Stimulated activated CD4-positive, alpha-beta T cell treated with anti-CD3 and anti-CD28 coated beads, Interleukin-15, amount 100 ng/mL, for 48 hours (primary cell): ENCODE measurements at places on chromosomes 13 and 19.

GRCh38 chr19:42255766-42256745 lies 1.1 kb upstream of the ERF start:
- no peak for DNase-seq

DNA sequence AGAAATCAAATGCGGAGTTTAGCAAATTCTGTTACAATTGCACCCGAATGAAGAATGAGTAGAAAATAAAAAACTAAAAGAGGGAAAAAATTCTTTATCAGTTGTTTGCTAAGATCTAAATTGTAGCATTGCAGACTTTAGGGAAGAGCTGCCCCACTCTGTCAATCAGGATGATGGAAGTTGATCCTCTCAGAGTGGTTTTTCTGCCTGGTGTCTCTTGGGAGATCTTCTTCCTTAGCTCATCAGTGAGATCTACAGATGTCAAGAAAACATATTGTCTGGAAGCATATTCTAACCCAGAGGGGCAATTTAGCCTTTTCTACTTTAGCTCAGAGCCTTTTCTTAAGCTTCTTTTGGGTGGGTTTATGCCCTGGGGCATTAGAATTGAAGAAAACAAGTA lies 223.2 kb upstream of the PCDH17 start:
- no peak for DNase-seq

- no peak for DNase-seq
Measured at GRCh38 chr13:97445522-97446187, 11.7 kb downstream of the RAP2A start.

GRCh38 chr19:1017115-1017905 lies 3.6 kb downstream of the TMEM259 start:
- DNase-seq = no peak

- DNase-seq = no peak
Measured at GRCh38 chr19:13299838-13300237, 149.6 kb downstream of the IER2 start.

GRCh38 chr13:113489171-113489548 lies 1.4 kb downstream of the DCUN1D2 start:
- no peak for DNase-seq

DNA sequence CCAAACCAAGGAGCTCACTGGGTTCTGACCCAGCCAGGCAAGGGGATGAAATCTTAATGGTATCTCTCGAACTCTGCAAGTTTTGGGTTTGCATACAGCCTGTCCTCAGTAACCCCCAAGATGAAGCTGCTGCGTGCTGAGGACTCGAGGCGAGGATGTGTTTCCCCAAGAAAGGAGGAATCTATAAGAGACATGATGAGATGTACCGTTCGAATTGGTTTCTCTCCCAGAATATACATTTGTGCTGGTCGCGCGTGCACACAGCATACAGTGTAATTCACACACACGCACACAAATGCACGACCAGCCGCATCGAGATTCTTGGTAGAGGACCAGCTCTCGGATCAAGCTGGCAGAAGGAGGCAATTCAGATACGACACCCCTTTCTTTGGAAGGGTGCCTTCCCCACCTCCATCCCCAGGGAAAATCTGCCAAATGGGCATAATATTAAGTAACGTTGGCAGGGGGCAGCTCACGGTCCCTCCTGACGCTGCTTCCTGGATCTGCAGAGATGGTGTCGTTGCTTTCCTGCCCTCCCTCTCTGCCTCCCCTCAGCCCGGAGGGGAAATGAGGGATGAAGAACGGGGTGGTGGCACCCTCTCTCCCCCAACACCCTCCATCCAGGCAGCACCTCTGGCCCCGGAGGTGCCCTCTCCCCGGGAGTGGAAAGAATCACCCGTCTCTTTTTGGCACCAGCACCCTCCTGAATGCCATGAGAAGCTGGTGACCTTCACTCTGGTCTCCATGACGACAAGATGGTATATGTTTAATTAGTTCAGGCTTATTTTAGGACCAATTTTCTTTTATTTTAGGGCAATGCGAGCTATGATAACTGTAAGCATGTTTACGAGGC lies 310.2 kb downstream of the ZNF536 start:
- DNase-seq = no peak

DNA sequence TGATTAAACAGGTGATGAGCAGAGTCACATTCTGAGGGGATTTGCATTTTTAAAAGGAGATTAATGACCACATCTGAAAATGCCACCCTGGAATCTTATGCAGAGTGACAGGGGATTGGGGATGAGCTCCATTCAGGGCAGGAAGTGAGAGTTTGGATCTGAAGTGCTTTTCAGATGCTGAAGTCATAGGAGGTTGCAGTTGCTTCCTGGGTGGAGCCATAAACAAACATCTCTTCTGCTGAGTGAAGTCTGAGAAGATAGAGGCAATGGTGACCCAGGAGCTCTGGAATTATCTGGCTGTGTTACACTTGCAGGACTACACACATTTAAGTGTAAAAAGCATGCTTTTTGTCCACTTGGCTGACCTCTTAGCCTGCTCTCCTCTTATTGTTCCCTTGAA lies 51.4 kb upstream of the PSG8 start:
- no peak for DNase-seq

DNA sequence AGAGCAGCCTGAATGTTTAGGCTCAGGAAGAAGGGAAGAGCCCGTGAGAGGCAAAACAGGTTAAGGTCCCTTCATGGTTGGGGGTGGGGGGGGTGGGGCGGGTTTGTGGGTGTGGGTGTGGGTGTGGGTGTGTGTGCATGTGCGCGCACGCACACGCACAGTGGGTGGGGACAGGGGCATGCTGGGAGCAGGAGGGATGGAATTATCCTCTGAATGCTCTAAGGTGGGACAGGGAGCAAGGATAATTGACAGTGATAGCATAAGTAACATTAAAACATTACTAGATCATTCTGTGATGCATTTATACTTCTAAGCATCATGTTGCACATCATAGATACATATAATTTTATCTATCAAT lies 64.7 kb downstream of the CCDC70 start:
- DNase-seq = no peak

- no peak for DNase-seq
Measured at GRCh38 chr19:6807291-6807690, 34.8 kb downstream of the VAV1 start.

GRCh38 chr19:33245948-33246708 lies 20.5 kb upstream of the SLC7A10 start:
- no peak for DNase-seq

- DNase-seq = no peak
Measured at GRCh38 chr19:3175781-3176714, 2.5 kb upstream of the S1PR4 start.

- DNase-seq = no peak
Measured at GRCh38 chr19:36819130-36819630, 19.0 kb downstream of the ZNF790 start.

- DNase-seq = no peak
Measured at GRCh38 chr13:19634256-19634740, 839 bp downstream of the MPHOSPH8 start.

- DNase-seq = no peak
Measured at GRCh38 chr19:53883231-53883661, 1.2 kb downstream of the PRKCG start.

DNA sequence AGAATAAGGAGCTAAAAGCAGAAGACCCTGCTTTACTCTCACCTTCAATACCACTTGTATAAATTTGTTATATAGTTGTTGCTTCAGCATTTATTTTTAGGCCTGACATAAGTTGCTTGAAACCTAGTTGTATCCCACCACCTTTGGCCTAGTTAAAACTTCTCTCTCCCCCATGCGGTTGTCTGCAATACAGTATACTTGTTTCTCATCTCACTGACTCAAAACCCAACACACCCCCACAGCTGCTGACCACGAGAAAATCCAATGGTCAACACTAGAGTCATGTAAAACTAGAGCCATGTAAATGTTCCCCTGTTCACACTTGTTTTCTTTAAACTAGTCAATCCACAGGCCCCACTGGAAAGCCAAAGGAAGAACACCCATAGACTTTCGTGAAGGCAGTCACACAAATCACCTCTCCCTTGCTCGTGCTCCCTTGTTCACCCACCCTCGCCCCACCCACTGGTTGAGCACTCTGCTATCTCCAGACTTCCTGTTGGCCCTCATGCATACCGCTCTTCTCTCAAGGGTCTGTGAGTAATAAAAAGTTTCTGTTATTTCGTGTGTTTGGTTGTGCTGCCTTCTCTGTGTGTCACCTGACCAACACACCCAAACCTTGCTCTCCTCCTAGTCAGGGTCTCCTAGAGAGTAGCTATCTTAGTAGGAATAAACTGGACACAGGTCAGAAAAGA lies 12.9 kb upstream of the CCDC169 start:
- DNase-seq = no peak

DNA sequence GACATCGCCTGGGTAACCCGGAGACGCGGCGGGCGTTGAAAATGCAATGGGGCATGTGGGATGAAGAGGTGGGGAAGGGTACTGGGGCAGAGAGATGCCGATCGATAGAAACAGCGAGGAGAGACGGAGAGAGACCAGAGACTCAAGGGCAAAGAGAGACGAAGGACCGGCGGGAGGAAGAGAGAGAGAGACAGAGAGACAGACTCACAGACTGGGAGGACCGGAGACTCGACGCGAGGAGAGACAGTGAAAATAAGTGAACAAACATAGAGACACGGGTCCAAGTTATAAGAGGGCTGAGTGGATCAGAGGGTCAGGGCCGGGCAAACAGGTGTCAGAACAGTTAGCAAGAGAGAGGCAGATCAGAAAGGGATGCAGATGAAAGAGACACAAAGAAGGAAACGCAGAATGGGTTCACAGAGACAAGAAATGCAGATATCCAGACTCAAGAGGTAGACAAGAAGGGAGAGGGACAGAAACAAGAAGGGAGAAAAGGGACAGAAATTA lies 576 bp upstream of the MZF1 start:
- DNase-seq = no peak

GRCh38 chr13:42405665-42406390 lies 133.9 kb downstream of the AKAP11 start:
- no peak for DNase-seq

DNA sequence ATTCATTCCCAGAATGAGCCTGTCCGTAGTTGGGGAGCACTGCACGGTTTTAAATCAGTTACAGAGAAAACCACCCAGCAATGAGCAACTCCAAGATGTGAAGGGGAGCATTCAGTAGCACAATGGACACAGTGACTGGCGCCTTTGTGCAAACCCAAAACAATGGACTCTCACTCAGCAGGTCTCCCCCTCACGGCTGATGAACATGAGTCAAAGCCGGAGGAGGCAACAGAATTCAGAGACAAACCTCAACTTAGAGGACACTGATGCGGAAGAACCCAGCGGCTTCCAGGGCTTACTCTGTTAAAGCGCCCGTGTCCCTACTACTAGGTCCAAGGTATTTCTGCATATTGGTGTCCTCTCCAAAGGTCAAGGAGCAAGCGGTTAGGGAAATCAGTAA lies 17.7 kb downstream of the PLEKHF1 start:
- DNase-seq = no peak

- DNase-seq = no peak
Measured at GRCh38 chr19:41220811-41221210, 1.8 kb downstream of the AXL start.

DNA sequence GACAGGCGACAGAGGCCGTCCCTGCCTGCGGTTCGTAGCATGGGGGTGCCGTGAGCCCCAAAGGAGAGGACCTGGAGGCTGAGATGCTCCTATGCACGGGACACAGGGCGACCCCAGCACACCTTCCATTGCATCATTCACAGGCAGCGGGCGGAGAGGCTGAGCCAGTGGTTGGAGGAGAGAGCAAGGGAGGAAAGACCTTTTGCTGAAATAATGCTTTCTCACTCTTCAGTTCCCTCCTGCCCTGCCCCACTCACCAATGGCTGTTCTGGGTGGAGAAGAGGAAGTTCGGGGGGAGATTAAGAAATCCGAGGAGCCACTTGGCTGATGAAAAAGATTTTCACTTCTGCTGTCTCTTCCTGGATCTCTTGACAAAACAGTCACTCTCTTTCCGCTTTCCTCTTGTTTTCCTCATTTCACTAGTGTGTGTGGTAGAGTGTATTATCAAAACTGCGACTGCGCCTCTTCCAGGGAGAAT lies at the start of gene NLRP12:
TSS of gene NLRP12 (minus strand) at position 181 of the 478 bp plus-strand sequence. CDS start at position 41, 140 bp downstream.
- DNase-seq = no peak

DNA sequence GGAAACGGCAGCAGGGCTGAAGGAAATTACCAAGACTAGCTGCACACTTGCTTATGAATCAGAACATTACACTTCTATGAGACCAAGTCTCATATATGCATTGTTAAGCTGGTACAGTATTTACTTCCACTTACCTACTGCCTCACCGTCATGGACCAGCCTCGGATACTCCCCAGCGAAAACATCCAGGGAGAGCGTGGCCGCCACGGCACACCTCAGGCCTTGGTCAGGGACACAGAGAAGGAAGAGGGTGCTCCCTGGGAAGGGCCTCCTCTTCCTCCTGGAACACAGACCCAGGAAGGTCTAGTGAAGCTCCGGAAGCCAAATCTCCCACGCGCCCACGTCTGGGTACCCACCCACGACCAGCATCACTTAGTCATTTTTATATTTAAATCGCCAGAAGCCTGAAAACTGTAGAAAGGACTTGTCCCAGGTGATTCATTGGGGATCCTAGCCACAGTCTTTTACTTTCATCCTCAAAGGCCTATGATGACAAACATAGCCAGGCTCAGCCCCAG lies 24.4 kb upstream of the MTIF3 start:
- DNase-seq = no peak

GRCh38 chr13:107251341-107251740 lies 683.4 kb upstream of the ARGLU1 start:
- DNase-seq = no peak

DNA sequence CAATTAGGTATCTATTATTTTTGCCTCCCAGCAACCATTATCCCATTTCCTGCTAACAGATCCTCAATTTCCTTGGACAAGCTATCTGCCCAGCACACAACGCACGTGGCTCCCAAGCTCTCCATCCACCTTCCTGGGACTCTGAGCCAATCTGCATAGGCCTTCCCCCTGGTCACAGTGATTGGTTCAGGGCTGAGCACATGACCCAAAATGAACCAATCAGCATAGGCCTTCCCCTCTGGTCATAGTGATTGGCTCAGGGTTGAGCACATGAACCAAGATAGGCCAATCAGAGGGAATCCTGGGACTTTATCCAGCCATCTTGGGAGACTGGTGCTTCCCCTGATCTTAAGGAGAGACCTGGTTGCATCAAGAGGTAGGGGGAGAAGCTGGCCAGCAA lies 5.8 kb downstream of the CPAMD8 start:
- no peak for DNase-seq

GRCh38 chr19:40280608-40281221 lies 4.4 kb downstream of the AKT2 start:
- DNase-seq = no peak

DNA sequence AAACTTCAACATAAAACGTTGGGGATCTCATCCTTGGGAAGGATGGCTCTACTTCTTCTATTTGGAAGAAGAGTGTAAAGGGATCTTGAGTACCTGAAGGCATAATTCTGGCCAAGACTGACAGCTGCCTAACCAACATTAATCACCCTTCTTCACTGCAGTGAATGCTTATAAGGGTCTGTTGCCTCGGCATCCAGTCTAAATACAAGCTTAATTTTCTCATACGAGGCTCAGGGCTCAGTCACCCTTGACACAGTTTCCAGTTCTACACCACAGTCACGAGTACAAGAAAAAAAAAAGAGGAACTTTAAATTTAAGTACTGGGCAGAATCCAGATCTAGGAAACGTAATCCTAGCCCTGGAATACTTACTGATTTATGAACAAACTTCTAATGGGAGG lies 9.0 kb downstream of the FPR3 start:
- no peak for DNase-seq

GRCh38 chr19:41563854-41564514 lies 12.0 kb upstream of the CEACAM21 start:
- DNase-seq = no peak

GRCh38 chr19:45264781-45265317 lies 13.8 kb downstream of the MARK4 start:
- DNase-seq = no peak
